ENCODE measurements at places on chromosomes 16 and 17.

GRCh38 chr16:12239226-12239625 is 262.7 kb downstream of the SNX29 start:
- DNase-seq: peak; percentile 52

DNA sequence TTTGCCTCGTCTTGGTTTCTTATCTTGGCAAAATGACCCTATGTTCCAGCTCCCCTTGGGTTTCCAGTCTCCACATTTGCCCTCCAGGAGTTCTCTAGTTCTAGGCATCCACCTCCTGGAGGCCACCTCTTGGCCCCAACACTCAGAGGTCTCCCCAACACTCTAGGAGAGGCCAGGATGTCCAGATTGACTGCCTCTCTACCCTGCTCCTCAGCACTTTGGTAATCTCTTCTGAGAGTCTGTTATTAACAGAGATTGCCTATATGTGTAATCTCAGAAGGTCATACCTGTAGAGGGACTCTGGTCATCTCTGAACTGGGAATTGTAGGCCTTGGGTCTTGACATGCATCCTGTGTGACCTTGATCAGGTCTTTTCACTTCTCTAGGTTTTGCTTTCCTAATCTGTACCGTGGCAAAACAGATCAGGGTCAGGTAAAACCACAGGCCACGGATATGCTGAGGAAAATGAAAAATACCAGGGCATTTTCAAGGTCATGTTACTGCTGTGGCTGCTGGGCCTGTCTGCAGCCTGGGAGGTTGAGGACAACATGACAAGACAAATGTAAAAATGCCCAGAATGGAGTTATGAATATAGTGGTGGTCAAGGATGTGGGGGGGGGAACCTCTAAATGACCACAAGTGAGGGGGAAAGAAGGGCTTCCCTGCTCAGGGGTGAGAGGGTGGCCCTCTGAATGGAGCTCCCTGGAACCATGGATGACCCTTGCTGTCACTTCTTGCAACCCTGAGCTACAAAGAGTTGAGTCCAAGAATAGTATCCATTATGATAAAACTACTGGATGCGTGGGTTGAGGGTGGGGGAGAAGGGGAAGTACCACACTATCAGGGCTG is 5.0 kb upstream of the CCL4L2 start:
- no peak for DNase-seq

DNA sequence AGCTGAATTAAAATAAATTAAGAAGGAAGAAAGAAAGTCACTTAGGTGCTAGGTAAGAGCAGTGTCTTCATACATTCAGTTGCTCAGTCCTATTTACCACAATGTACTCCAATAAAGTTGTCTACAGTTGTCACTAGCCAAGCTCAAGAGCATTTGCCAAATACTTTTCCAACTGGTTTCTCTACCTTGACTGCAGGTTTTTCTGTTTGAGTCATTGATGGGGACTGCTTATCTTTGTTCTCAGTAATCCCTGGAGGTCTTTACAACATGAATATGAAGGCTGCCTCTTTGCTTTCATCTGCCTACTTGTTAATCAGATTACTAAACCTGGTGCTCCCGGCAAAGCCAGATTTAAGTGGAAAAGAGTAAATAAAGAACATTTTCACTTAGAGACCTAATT is 64.6 kb upstream of the CLEC18B start:
- DNase-seq: no peak

DNA sequence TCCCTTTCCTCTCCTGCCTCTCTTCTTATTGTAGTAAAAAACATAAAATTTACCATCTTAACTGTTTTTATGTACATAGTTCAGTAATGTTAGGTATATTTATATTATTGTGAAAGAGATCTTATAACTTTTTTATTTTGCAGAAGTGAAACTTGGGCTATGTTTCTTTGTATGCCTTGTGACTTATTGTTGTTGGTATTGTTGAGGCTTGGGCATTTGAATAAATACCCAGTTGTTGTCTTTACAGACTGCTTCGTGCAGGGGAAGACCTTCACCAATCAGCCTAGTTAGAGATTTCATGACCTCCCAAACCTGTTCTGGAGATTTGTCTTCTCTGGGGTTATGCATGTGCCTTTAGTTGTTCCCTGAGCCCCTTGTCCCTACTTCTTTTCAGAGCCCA is 31.9 kb downstream of the REXO5 start:
- no peak for DNase-seq

GRCh38 chr16:88906535-88907105 is 40.2 kb upstream of the PABPN1L start:
- no peak for DNase-seq

GRCh38 chr16:57202095-57202886 is 16.2 kb downstream of the RSPRY1 start:
- no peak for DNase-seq

GRCh38 chr17:57284984-57285646 is 28.8 kb downstream of the MSI2 start:
- no peak for DNase-seq

DNA sequence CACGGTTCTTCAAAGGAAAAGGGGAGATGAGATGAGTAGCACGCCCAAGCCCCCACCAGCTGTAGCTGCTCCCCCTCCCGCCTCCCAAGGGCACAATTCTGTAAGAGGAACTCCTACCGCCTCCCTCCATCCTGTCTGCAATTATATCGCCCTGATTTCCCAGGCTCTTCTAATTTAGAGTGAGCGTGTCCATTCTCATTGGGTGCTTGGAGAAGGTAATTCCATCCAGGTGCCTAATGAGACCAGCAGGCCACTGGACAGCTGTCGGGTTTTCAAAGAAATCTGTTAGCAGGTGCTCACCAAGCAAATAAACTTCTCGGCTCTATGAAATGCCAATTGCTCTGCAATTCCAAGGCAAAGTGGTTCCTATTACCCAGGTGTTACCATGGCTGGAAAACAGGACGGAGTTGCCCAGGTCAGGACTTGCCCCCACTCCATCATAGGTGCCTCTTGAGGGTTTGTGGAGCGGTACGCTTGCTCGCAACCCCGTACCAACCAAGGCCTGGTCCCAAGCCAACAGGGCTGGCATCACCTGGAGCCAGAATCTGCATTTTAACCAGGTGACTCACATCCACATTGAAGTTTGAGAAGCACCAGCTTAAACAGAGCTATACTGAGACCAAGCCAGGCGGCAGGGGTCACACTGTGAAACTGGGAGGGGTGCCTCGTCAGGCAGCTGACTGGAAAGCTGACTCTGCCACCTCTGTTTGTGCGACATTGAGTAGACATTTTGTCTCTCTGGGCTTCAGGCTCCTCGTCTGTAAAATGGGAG is 16.5 kb upstream of the MEAK7 start:
- peak; percentile 99 for DNase-seq

DNA sequence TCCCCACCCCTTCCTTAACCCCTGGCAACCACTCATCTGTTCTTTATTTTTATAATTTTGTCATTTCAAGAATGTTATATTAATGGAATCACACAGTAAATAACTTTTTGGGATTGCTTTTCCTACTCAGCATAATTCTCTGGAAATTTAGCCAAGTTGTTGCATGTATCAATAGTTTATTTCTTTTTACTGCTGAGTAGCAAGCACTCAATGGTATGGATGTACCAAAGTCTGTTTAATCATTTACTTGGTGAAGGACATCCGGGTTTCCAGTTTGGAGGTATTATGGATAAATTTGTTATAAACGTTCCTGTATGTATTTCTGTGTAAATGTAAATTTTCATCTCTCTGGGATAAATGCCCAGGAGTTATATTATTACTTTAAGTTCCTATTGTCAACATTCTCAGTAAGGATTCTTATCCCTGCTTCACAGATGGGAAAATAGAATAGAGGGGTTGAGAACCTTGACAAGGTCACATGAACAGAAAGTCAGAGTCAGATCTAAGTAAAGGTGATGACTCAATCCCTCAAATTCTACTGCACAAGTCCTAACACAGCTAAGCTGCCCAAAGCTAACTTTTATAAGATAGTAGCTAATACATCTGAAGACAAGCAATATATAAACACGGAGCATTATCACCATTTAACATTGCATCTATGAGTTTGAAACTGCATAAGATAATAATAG is 62.4 kb upstream of the MTMR4 start:
- no peak for DNase-seq
